ENCODE measurements at places on chromosomes 7 and 10.

DNA sequence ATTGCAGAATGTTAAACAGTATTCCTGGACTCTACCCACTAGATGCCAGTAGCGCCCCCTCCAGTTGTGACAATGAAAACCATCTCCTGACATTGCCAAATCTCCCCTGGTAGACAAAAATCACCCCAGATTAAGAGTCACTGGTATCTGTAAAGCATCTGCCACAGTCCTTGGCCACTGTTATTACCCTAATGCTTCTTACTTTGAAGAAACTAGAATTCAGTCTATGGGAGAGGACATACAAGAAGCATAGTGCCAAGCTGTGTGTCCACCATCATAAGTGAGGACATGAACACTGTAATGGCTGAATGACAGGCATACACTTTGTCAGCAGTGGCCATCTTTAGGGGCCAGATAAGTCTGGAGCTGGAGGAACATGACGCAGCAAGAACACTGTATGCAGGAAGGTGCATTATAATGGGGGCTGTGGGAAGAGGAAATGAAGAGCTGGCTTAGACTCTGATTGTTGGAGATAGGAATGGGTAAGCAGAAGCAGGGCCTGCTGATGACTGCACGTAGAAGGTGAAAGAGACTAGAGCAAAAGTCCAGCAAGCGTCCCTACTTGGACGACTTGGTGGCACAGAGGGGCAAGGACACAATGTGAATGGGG, 32.5 kb downstream of the CBX3 start:
- no peak for DNase-seq

- DNase-seq = no peak
Measured at GRCh38 chr7:100803398-100804161, 23.7 kb downstream of the EPHB4 start.

GRCh38 chr7:145152589-145152988, 316.7 kb upstream of the TPK1 start:
- DNase-seq = no peak

DNA sequence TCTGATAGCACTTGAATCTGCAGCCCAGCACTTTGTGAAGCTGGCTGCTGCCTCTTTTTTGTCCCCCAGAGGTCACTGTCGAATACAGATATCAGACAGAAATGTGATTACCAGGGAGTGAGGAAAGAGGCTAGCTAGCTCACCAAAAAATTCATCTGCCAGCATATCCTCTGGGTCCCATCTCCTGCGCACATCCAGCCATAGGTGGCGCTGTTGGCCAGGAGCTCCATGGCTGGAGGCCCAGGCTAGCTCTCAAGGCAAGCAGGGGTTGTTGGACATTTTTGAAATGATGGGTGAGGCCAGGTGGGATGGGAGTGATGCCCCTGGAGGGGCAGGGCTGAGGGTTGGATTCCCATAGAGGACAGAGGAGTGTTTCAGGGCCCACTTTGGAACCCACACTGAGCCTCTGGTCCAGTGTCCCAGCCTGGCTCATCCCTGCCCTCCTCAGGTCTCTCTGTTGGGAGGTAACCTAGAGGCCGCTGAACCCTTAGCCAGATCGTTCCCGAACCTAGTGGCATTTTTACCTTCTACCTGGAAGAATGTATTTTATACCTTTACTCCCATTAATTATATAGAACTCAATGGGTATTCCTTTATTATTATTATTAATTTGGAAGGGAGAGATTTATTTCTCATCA, 14.8 kb downstream of the DPCD start:
- peak; percentile 28 for DNase-seq

- DNase-seq = no peak
Measured at GRCh38 chr7:112058686-112059085, 147.5 kb downstream of the DOCK4 start.

DNA sequence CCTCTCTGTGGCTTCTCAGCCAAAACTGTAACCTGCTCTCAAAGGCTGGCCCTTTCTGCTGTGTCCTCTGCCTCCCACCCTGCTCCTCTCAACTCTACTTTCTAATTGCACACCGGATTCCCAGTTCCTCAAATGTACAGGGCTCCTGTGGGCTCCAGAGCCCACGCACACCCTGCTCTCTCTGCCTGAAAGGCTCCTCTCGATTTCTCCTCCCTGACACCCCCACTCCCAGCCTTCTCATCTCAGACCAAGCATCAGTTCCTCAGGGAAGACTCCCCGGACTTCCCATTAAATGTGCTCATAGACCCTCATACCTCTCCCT, 111.7 kb upstream of the STEAP1B start:
- no peak for DNase-seq

DNA sequence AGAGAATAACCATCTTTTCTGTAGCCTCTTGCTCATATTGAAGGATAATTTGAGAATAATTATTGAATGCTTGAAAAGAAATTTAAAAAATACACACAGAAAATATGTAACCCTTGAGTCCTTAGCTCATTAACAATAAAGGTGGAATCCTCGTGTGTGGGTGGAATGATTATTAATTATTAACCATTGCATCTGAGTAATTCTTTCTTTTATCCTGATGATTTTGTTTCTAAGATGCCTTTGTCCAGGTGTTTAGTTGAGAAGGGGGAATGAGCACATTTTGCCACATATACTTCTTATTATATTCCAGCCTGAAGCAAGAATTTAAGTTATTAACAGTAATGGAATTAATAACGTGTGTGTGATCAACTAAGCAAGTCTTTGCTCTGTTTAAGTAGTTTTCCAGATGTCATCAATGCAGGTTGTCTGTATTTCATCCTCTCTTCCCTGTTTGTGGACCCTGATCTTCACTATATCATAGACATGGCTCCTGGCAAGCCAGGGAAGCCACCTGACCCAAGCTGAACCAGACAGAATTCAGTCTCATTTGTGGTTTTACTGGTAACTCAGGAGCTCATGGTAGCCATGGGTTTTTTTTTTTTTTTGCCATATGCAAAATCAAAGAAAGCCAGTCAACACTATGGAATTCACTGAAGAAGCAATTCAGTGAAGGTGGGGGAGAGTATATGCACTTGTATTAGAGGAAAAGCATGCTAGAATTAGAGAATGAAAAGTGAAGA, 144.3 kb downstream of the KIF20B start:
- DNase-seq = no peak

Data from activated T-cell treated with anti-CD3 and anti-CD28 coated beads, Interleukin-2, amount 50 U/mL, for 4 hours (primary cell).